ENCODE measurements at places on chromosomes 6 and 20.
A peak's percentile ranks its signal among the peaks of the same experiment; 100 is the strongest.

DNA sequence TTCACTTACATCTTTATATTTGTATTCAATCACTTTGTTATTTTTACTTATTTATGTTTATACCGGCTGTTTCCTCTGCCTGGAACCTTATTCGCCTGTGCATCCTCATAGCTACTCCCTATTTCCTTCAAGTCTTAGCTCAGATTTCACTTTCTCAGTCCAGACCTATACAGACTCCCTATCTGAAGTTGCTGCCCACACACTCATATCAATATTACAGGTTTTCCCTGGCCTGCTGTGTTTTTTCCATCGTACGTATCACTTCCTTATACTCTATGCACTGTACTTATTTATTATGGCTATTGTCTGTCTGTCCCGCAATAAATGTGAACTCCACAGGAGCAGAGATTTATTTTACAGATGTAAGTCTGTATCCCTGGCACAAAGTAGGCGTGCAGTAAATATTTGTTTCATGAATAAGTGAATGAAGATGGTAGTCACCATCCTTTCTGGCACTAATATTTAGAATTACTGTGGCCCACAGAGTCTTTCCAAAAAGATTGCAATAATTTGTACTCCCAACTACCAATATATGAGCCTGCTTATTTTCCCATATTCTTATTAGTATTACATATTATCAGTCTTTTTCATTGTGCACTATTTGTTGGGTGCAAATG, 64.9 kb downstream of the TNFAIP3 start:
- no peak for DNase-seq

DNA sequence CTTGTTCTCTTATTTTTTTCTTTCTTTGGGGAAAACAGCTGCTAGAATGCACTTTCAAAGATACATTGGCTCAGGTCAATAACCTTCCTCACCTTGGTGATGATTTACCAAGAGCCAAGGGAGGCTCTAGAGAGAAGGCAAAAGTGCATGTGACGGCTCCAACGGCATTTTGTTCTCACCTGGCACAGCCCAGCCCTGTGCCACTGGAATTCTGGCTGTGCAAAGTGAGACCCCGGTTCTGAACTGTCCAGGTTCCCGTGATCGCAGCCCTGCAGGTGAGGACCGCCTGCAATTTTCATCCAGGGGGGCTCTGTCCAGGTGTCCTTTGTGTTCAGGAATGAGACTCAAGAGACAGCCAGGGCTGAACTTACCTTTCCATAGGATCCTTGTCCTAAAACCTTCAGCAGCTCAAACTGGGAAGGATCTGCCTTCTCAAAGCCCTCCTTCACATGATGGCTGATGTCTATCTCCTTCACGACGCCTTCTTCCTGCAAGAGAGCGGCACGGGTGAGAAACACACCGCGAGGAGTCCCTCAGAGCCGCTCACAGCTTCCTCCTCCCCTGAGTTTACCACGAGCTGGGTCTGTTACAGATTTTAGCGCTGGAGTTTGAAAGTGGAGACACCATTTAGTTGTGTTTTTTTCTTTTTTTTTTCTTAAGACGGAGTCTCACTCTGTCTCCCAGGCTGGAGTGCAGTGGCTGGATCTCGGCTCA, 48.0 kb downstream of the RAMACL start:
- no peak for DNase-seq

GRCh38 chr6:11196511-11197174, 35.8 kb downstream of the NEDD9 start:
- DNase-seq: peak; percentile 96

DNA sequence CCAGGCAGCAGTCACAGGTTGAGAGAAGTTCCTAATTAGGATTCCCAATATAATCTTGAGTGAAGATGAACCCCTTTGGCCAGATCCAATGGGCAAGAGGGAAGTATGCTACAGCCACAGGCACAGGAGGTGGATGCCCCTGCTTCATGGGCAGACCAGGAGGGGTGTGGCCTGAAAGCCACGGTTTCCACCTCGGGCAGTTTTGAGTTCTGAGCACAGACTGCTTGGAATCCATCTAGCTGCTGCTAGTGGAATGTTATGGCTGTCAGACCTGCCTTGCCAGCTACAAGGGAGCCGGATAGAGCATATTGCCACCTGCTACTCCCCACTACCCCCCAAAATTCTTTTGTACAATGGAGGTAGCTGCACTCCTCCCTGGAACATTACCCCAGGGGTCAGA, 672.9 kb downstream of the HACE1 start:
- DNase-seq: no peak

DNA sequence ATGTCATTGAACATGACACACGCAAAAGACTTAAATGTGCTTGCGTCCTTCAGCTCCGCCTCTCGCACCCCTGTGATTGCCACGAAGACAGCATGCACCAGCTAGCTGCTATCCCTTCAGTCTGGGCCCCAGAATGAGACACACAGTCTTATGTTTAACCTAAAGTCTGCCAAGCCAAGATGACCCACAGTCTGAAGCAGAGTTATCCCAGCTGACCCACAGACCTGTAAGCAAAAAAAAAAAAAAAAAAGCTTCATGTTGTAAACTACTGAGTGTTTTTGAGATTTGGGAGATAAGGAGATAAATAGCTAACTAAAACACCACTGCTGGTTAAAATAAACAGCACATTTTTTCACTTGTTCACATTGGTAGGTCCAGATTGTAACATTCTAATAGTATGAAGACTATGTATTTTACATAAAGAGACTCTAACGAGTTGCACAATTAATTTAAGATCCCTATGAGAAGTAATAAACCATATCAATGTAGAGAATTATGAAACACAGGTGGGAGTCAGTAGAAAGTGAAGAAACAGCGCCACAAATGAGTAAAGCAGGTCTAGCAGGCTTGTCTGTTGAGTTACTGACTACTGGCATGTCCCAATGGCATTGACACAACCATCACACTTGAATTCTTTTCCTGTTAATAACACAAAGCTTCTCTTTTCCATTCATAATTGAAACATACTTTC, 47.4 kb upstream of the CCDC28A start:
- no peak for DNase-seq

- DNase-seq: no peak
These were observed 2.5 kb downstream of the RNF217 start for GRCh38 chr6:124964764-124965105.

DNA sequence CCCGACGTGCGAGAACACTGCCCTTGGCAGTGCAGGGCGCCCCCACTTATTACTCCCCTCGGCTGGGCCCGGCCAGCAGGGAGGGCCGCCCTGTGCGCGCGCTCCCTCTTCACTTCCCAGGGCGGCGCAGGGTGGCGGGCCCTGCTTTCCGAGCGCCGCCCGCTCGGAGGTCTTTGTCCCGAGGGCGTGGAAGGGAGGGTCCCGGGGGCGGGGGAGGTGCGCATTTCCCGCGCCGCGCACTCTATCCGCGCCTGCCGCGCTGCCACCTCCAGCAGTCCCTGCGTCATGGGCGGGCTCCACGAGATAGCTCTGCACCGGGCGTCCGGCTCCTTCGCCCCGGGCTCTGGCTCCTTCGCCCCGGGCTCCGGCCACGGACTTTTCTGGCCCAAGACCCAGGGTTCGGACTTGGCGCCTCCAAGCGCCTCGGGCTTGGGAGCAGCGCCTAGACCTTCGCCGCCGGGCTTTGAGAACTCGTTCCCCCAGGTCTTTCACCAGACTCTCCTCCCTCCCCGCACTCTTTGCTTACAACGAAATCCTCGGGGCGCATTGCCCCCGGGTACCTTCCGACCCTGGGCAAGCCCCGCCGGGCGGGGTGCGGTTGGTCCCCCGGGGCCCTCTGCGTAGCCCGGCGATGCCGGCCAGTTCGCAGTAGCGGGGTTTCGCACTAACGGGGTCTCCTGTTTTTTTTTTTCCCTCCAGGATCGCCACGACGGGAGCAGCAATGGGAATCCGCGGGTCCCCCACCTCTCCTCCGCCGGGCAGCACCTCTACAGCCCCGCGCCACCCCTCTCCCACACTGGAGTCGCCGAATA, 1.6 kb downstream of the TFAP2C start:
- peak; percentile 50 for DNase-seq

- DNase-seq: no peak
These were observed 865.3 kb upstream of the GJE1 start for GRCh38 chr6:141267420-141267819.

DNA sequence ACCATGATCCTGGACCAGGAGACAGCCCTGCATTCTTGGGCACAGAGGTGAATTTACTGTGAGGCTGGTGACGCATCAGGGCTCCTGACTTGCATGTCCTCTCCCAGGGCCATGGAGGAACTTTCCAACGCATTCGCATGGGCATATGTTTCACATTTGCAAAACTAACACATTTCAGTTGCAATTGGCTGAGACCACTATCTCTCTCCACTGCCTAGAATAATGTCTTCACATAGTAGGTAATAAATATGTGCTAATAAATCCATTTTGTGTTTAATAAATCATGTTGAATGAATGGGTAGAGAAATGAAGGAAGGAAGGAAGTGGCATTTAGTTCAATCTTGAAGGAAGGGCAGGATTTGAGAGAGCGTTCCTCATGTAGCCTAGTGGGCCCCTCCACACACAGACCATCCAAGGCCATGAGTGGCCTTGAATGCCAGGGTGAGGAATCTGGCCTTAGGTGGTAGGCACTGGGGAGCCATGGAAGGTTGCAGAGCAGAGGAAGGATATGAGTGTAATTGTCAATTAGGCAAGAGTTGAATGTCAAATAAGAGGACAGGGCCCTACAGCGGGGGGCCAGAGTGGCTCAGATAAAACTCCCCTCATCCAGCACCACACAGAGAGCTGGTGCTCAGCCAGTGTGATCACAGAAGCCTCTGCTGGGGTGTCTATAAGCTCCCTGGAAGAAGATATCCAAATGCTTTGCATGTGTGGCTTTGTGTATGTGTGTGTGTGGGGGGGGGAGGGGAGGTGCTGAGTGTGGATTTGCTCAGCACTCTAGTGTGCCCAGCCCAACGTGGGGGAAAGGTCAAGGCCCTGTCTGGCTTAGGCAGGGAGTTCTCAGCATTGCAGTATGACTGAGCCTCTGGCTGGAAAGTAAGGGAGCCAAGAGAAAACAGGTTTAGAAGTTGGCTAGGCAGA, 30.9 kb upstream of the CCN5 start:
- DNase-seq: no peak

GRCh38 chr20:63323357-63323981, 30.5 kb downstream of the COL20A1 start:
- no peak for DNase-seq

DNA sequence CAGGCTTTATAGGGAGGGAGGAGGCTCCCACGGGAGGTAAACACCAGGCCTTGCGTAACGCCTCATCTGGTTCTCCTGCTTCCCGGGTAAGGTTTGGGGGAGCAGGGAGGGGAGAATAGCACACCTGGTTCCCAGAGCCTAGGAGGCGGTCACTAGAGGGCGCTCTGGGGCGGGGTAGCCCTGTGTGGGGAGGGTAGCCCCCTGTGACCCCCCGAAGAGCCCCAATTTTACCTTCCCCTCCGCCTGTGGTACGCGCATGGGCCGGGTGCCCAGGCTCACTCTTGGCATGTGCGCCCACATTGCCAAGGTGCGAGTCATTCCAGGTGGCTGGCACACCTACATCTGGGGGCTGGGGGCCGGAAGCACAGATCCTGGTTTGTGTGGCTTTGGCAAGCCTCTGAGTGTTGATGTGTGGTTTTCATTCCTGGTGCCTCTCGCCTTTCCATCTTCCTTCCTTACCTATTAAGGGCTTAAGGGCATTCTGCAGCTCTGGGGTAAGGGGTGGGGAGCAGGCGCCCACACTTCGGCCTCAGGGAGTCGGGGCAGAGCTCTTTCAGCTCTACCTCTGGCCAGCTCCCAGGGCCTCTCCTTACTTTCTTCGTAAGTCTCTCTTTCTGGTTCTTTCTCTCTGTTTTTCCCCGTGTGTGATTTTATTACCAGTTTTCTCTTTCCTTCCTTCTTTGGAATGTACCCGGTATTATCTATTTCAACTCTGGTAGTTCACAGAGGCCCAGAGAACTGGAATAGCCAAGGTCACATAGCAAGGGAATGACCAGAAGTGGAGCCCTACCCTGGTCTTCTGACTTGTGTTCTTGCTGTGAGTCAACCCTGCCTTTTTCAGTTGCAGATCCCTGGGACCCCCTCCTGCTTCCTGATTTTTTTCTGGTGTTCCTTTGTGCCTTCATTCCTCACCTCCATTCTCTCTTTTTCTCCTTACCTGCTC, 492 bp upstream of the RNF39 start:
- no peak for DNase-seq

DNA sequence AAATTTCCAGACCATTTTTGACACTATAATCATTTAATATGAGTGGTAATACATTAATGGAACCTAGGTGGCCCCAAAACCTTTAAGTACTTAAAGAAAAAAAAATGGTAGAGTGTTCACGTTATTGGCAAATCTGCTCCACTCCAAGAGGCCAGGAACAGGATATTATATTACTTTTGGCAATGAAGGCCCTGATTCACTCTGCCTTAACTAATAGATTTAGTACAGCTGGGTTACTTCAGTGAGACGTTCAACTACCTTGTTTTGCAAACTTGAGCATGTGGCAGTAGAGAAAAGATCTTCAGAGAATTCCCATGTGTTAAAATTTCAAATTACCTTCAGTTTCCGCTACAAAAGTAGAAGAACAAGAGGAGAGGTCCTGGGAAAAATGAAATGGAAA, 12.8 kb downstream of the ADNP start:
- no peak for DNase-seq

GRCh38 chr6:104930939-104931338, 26.0 kb upstream of the LIN28B start:
- no peak for DNase-seq

- DNase-seq: peak; percentile 26
These were observed 194.6 kb downstream of the OTOR start for GRCh38 chr20:16942756-16943155.

DNA sequence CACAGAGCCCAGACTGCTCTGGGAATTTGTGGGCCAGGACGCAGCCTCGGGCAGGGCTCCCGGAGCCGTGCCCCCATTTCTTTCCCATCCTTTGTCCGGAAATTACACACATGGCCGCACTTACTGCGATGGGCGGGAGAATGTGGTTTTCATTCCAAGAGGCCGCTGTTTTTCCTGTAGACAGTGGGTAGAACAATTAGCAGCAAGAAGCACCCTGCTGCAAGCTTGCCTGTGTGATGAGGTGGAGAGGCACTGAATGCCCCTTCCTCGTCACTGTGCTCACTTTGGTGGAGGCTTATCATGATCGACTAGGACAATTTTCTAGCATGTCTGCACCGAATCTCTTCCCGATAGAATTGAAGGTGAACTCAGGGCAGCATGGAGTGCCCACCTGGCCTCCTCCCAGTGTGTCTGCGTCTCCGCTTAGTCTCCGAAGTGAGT, 102.8 kb downstream of the DACT2 start:
- peak; percentile 65 for DNase-seq

DNA sequence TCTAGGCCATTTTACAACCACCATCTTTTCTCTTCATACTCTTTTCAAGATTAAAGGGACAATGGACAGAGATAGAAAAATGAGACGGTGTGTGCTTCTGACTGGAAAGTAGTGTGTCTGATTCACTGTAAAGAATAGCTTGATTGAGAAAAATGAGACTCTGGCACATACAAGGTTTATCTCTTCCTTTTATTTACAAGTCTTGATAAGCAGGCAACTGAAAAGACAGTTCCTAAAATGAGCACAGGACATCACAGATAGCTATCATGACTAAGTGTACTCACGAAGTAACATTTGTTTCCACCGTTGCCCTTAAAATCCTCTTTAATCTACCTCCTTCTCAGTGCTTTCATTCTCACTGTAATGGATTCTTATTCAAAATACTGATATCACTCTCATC, 383.0 kb downstream of the TBC1D32 start:
- no peak for DNase-seq
